ENCODE measurements at places on chromosomes 5 and 9. TPM values are rescaled to one million over a fixed set of nuclear protein-coding genes. Genes with fewer than 3 reads are reported as not detected.

The LRRC14B gene
- not detected for total RNA-seq

The PPP1R26 gene
- 27.5 TPM for total RNA-seq

The CNTNAP3B gene
- 9.3 TPM for total RNA-seq

The ARPC5L gene
- 42.1 TPM for total RNA-seq

The JMY gene
- 10.9 TPM for total RNA-seq

The CDKN2A gene
- total RNA-seq = 5.1 TPM

The THBS4 gene
- 1.2 TPM for total RNA-seq

The FAM221B gene
- total RNA-seq = not detected

The PLAC8L1 gene
- total RNA-seq = not detected

The GALNT12 gene
- total RNA-seq = 28.3 TPM

The SLC45A2 gene
- total RNA-seq = not detected

The FKBP15 gene
- 60.6 TPM for total RNA-seq

The MLANA gene
- total RNA-seq = not detected

The SPARC gene
- 1,248 TPM for total RNA-seq

The PCDHB4 gene
- 3.0 TPM for total RNA-seq

The KIF24 gene
- total RNA-seq = 0.46 TPM

The C8G gene
- total RNA-seq = 1.1 TPM

The ENHO gene
- total RNA-seq = 0.61 TPM

The KIF12 gene
- 6.2 TPM for total RNA-seq

The IL33 gene
- 64.8 TPM for total RNA-seq

The NIM1K gene
- 6.0 TPM for total RNA-seq

The SNCB gene
- total RNA-seq = not detected

The PCDHGB5 gene
- 11.0 TPM for total RNA-seq

The HRCT1 gene
- total RNA-seq = 10.8 TPM

The GFPT2 gene
- 20.4 TPM for total RNA-seq

The PCDHB9 gene
- 2.5 TPM for total RNA-seq

All from upper lobe of right lung (tissue), 1 donor.